Muscle of back (tissue), 13 donors: ENCODE measurements at places on chromosomes 1 and 21. TPM values are rescaled to one million over a fixed set of nuclear protein-coding genes. Genes with fewer than 3 reads are reported as not detected.

The SPATA45 gene
- polyA plus RNA-seq: not detected

The ADAMTS5 gene
- polyA plus RNA-seq: 16.1 TPM

The ADORA3 gene
- 0.88 TPM for polyA plus RNA-seq

The CELA2B gene
- 5.5 TPM for polyA plus RNA-seq

The PRDX1 gene
- polyA plus RNA-seq: 185 TPM

The CRNN gene
- polyA plus RNA-seq: not detected

- no peak for DNase-seq
Measured at GRCh38 chr1:214518361-214518760, 33.0 kb downstream of the PTPN14 start.

DNA sequence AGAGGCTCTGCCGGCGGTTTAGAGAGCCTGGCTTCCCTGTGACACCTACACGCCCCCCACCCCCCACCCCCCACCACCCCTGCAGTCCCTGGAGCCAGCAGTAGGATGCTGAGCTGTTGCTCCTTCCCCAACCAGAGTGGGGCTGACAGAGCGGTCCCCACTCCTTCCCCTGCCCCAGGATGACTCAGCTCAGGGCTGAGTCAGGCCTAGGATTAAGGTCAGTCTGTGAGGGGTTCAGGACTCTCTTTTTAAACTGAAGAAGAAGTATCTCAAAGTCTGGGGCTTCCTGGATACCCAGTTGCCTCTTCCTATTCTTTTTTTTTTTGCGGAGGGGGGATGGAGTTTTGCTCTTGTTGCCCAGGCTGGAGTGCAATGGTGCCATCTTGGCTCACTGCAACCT is 19.1 kb downstream of the DMBX1 start:
- no peak for DNase-seq

DNA sequence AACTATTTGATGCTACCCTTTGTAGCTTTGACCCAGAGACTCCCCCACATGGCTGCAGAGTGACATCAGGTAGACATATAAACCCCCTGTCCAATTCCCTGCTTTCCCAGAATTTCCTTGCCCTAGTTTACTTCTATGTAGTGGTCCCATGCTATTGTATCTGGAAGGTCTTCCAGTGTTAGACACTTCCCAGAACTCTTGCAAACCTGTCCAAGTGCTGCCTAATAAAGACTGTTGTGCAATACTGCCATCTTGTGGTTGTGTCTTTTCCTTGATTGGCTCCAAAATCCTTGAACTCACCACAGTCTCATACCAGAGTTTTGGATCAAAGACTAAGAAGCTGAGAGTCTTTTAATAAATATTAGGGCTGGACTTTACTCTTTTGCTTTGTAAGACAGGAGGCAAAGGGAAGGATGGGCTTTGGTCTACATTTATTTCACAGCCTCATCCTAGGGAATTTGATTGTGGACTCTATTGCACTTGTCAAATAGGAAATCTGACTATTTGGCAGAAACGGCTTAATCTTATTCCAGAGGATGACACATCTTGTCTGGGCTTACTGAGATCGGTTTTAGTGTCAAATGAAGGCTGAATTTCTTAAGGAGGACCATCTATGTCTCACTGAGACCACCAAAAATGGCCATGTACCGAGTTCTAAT is 169.9 kb downstream of the LRRC7 start:
- DNase-seq: peak; percentile 63

DNA sequence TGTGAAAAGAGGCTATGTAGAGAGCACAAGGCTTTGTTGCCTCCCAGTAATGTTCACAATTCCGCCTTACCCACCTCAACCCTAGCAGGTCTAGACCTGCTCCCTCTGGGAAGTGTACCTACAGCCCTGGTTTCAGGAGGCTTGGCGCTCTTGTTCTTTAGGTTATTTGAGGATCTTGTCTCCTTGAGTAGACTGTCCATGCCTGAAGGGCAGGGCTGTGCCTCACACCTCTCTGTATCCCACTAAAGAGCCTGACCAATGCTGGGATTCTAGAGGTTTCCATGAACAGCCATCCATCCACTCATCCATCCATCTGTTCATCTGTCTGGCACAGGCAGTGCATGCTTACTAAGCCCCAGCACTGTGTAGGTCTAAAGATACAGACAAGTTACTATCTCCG is 1.0 kb downstream of the RAB7B start:
- no peak for DNase-seq

- no peak for DNase-seq
Measured at GRCh38 chr1:46256523-46256922, 9.0 kb downstream of the RAD54L start.

GRCh38 chr1:16924919-16925477 is 3.3 kb downstream of the CROCC start:
- no peak for DNase-seq

DNA sequence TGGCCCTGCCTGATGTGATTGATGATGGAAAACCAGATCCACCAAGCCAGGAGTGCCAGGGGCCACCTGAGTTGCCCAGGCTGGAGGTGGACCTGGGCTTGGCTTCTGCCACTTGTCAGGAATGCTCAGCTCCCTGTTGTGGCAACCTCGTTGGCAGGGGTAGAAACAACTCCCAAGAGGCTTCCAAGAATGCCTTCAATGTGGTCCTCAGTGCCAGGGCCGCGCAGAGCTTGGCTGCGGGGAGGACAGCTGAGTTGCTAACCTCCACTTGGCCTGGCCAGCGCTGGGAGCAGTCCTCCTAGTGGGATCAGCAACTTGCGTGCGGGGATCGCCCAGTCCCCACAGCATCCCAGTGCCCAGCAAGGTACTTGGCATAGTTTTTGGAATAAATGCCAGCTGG is 9.0 kb downstream of the MYOM3 start:
- DNase-seq: peak; percentile 59

GRCh38 chr1:162722036-162722435 is 68.5 kb upstream of the HSD17B7 start:
- no peak for DNase-seq

DNA sequence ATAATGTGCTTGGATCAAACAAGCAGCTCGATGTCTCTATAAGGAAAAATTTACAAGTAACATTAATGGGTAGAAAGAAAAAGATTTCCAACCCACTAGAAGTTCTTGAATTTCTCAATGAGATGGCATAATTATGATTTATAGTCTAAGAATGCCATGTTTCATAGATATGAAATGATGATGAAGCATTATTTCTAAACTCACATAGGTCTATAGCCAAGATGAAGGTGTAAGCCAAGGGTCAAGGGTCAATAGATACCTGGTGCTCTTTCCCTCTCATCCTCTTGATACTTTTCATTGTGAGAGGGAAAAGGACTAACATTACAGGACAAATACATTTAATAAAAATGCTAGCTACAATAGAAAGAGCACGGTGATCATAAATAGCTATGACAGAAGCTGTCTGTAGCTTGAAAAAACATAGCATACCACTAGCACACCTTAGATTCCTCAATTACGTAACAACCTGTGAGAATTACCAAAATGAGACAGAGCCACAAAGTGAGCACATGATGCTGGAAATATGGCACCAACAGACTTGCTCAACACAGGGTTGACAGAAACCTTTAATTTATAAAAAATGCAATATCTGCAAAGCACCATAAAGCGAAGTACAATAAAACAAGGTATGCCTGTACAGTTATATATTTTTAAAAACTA is 26.3 kb upstream of the F13B start:
- no peak for DNase-seq

DNA sequence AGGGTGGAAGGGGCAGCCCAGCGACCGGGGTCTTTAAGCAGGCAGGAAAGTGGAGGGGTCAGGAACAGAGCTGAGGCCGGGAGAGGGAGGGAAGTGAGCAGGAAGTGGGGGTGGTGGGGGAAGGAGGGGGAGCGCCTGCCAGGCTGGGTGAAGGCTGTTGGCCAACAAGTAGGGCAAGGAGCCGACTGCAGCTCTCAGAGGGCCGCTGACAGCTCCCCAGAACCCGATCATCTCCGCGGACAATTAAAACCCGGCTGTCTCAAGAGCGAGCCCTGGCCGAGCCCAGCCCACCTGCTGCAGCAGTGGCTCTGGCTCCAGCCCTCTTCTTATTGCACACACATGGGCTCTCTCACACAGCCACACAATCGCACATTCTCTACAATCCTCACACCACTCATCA is 51.6 kb downstream of the GRIK3 start:
- DNase-seq: no peak

DNA sequence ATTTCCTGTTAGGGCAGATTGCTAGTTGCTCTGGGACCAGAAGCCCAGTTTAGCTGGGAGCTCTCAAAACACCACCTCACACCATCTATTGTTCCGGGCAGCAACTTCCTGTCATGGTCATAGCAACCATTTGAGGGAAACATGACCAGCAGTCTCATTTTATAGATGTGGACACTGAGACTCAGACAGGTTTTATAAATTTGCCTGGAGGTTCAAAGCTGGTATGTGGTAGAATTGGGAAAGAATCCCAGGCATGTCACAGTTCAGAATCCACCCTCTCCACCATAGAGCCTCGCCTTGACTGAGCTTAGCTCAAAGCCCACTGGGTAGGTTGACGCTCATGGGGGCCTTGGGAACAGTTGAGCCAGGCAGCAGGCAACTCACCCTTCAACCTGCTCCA is 14.0 kb upstream of the TRIM67 start:
- DNase-seq: no peak

DNA sequence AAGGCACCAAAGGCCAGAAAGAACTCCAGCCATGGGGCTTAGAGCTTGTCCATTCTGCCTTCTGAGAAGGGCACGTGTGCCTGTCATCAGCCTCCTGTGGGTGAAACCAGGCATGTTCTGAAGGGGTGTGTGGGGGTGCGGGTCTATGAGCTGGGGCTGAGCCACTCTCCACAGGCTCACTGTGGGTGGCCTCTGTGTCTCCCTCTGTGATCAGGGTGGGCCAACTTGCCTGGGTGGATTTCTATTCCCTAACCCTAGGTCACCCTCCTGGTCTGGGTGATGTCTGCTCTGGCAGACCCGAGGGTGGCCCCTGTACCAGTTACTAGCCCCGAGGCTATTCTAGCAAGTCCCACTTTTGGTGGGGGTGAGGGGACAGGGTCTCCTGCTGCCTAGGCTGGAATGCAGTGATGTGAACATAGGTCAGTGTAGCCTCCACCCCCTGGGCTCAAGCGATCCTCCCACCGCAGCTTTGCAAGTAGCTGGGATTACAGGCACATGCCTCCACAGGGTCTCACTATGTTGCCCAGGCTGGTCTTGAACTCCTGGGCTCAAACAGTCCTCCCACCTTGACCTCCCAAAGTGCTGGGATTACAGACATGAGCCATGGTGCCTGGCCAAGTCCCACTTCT is 94.4 kb downstream of the TRIM11 start:
- no peak for DNase-seq

DNA sequence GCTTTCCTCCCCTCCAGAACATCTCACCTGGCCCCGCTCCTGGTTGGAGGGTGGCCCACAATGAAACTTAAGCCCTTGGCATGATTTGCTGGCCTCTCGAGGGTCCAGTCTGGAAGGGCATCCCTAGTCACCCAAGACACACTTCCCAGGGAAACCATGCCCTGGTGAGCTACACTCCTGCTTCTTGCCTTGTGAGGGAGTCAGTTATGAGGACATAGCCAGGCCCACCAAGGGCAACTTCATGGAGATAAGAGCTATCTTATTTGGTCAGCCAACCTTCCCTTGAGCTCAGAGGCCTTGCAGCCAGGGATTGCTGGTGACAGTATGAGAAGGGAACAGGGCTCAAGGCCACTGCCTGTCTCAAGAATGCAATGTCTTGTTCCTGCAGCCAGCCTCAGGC is 9.7 kb downstream of the TNR start:
- no peak for DNase-seq

DNA sequence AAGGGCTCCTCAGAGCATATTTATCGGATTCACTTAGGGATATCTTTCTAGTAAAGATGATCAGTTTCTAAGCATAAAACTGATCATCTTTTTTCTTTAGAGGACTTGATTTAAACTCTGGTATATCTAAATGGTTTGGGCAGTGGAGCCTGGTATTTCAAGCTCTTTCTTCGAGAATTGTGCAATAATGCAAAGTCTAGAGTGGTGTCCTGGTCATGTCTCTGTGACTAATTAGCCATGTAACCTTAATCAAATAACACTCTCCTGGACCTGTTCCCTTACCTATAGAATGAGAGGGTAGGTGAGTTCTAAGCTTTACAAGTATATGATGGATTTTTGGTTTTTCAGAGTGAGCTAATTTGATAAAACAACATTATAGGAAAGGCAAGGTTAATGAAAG is 225.2 kb downstream of the RPS6KC1 start:
- no peak for DNase-seq

- DNase-seq: no peak
Measured at GRCh38 chr1:204713541-204713940, 28.0 kb upstream of the LRRN2 start.

GRCh38 chr1:219143735-219144134 is 29.9 kb upstream of the LYPLAL1 start:
- DNase-seq: no peak

GRCh38 chr1:225762444-225762843 is 15.2 kb upstream of the SRP9 start:
- peak; percentile 82 for DNase-seq

DNA sequence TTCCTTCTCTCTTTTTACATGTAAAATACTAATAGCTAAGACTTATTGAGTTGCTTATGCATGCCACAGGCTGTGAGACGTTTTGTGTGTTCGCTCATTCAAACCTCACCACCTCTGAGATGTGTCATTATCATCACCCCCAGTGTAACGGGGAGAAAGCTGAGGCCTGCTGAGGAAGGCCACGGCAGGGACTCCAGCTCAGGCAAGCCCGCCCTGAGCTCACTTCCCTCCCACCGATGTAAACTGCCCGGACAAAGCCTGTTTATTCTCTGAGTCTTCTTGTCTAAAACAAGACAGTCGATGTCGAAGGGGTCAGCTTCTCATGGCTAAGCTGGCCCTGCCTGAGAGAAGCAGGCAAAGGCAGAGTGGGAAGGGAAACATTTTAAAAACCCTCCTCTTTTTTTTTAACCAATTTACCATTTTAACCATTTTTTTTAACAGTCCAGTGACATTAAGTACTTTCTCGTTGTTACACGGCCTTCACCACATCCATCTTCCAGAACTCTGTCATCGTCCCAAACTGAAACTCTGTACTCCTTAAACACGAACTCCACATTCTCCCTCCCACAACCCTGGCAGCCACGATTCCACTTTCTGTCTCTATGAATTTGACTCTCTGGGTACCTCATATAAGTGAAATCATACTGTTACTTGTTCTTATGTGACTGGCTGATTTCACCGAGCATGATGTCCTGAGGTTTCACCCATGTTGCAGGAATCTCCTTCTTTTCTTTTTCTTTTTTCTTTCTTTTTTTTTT is 204.8 kb upstream of the GALNT2 start:
- peak; percentile 52 for DNase-seq

GRCh38 chr1:246271516-246271915 is 235.6 kb downstream of the SMYD3 start:
- no peak for DNase-seq

GRCh38 chr1:150875197-150876118 is 941 bp downstream of the ARNT start:
- DNase-seq: no peak

DNA sequence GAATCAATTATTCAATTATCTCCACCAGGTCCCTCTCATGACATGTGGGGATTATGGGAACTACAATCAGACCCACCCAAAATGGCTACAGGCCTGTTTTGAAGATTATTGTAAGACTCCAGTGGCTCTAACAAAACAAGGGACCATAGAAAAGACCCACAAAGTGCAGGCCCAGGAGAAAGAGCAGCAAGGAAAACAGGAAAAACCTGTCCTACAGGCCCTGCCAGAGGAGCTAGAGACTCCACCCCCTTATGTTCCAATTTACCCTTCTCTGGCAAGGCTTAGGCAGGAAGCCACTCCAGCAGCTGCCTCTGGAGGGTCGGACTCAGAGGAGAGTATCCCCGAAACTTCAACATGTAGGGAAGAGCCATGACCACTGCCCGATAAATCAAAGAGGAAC is 96.5 kb downstream of the LIPI start:
- DNase-seq: no peak

GRCh38 chr1:55375617-55376258 is 160.6 kb upstream of the USP24 start:
- peak; percentile 45 for DNase-seq
